ENCODE measurements at places on chromosomes 3 and 15. TPM values are rescaled to one million over a fixed set of nuclear protein-coding genes. Genes with fewer than 3 reads are reported as not detected.

ALPK3 gene
- total RNA-seq: not detected

SKIC8 gene
- total RNA-seq: 171 TPM

CHST13 gene
- not detected for total RNA-seq

SYNM gene
- total RNA-seq: 71.3 TPM

ZNF710 gene
- total RNA-seq: 2.4 TPM

SGO1 gene
- total RNA-seq: 22.5 TPM

THBS1 gene
- 332 TPM for total RNA-seq

CDC25A gene
- total RNA-seq: 36.0 TPM

UBE3A gene
- total RNA-seq: 74.1 TPM

PCSK6 gene
- 0.44 TPM for total RNA-seq

GHSR gene
- total RNA-seq: not detected

DNA sequence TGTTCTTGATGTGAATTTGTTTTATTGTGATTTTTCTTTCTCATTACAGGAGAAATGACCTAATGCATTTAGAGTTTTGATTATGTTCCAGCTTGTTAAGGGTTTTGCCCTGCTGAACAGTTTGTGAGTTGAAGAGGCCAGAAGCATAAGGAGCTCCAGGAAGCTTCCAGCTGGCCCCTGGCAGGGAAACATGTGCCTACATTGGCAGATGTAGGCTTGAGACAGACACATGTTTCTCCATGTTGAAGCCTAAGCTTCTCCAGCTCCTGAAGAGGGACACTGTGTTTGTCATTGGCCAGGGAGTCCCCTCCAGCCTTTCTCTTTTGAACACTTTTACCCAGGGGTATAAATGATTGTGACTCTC, 88.4 kb downstream of the ASB7 start:
- H3K4me1 ChIP-seq: peaks cover 67% of the 10 kb centered on the region
- no peaks in the 10 kb centered on the region for H3K27me3 ChIP-seq
- H3K36me3 ChIP-seq: no peaks in the 10 kb centered on the region

- H3K4me3 ChIP-seq: no peak overlapping the region
- peaks cover 20% of the 10 kb centered on the region for H3K4me1 ChIP-seq
- no peak overlapping the region for H3K27ac ChIP-seq
- no peak for DNase-seq
- peaks cover 99% of the 10 kb centered on the region for H3K36me3 ChIP-seq
Measured at GRCh38 chr15:43799209-43799944, 643 bp downstream of the SERINC4 start.

DNA sequence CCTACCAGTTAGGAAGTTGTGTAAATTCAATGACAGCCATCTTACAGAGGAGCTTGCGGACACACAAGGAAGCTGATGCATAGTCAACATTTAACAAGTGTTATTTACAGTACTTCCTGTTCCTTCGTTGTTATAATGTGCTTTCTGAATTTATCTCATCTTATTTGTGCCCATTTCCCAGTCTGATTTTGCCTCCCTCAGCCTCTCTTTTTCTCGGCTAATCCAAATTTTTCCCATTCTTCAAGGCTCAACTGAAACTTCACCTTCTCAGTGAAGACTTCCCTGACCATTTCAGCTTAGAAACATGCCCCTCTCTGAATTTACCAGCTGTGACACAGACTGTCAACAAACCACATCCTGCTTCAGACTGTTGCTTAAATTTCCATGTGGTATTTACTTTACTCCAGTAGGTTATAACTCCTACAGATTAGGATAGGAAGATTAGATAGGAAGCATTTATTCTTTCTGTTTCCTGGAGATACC, 55.7 kb upstream of the CP start:
- H3K27ac ChIP-seq: peak overlapping the region; percentile 58
- no peaks in the 10 kb centered on the region for H3K27me3 ChIP-seq
- peaks cover 12% of the 10 kb centered on the region for H3K4me1 ChIP-seq
- no peak overlapping the region for H3K4me3 ChIP-seq
- DNase-seq: peak; percentile 53
- no peaks in the 10 kb centered on the region for H3K36me3 ChIP-seq

DNA sequence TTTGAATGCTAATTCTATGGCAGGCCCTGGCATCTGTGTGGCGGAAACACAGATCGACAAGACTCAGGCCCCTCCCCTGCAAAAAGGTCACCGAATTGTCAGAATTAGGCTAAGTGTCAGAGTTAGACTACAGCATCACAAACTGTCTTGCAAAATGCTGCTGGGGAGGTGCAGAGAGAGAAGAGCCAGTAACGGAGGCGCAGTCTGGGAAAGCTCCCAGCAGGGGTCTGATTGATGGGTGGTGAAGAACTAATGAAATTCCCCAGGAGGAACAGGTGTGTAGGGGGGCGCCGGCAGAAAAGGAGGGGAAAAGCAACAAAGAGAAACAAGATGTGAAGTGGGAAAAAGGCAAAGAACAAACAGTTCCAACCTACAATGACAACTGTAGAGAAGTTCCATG, 72.7 kb upstream of the TAMM41 start:
- H3K27ac ChIP-seq: no peak overlapping the region
- H3K4me3 ChIP-seq: no peak overlapping the region
- H3K4me1 ChIP-seq: no peaks in the 10 kb centered on the region
- no peaks in the 10 kb centered on the region for H3K36me3 ChIP-seq

GRCh38 chr3:13552857-13553652, 4.1 kb downstream of the FBLN2 start:
- DNase-seq: no peak
- H3K27ac ChIP-seq: no peak overlapping the region
- no peak overlapping the region for H3K4me3 ChIP-seq
- peaks cover 10% of the 10 kb centered on the region for H3K4me1 ChIP-seq
- no peaks in the 10 kb centered on the region for H3K36me3 ChIP-seq
- H3K27me3 ChIP-seq: no peaks in the 10 kb centered on the region

- no peak for DNase-seq
- no peak overlapping the region for H3K27ac ChIP-seq
- H3K27me3 ChIP-seq: no peaks in the 10 kb centered on the region
Measured at GRCh38 chr3:167940241-167940640, 155.5 kb downstream of the GOLIM4 start.

GRCh38 chr15:72970933-72971760, 81.1 kb upstream of the NEO1 start:
- H3K27me3 ChIP-seq: no peaks in the 10 kb centered on the region
- 0 out of 2 replicates have a peak overlapping the region, but pooled peaks have one; percentile 3 for H3K4me3 ChIP-seq
- no peak overlapping the region for H3K27ac ChIP-seq
- H3K36me3 ChIP-seq: no peaks in the 10 kb centered on the region
- peaks cover 11% of the 10 kb centered on the region for H3K4me1 ChIP-seq

DNA sequence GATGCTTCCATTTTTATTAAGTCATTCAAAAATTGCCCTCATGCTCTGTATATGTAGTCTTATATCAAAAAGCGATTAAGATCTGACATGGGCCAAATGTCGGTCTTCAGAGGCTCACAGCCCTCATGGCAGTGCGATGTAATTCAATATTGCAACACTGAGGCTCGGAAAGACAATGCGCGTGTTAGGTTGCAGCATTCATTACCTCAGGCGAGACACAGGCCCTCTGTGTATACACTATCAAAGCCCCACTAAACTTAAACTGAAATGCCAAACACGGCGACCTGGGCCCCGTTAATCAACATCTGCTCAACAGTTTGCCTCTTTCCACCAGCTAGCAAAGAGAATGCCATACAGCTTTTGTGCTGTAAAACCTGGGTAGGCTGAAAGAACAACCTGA, 413.4 kb downstream of the ERC2 start:
- DNase-seq: no peak
- no peak overlapping the region for H3K4me3 ChIP-seq
- no peaks in the 10 kb centered on the region for H3K27me3 ChIP-seq
- H3K36me3 ChIP-seq: no peaks in the 10 kb centered on the region
- no peak overlapping the region for H3K27ac ChIP-seq
- no peaks in the 10 kb centered on the region for H3K4me1 ChIP-seq

GRCh38 chr3:114550165-114550564, 256.3 kb downstream of the TIGIT start:
- peaks cover 16% of the 10 kb centered on the region for H3K36me3 ChIP-seq
- no peak overlapping the region for H3K4me3 ChIP-seq
- H3K27ac ChIP-seq: peak overlapping the region; percentile 25
- no peak for DNase-seq
- peaks cover 70% of the 10 kb centered on the region for H3K4me1 ChIP-seq
- H3K27me3 ChIP-seq: no peaks in the 10 kb centered on the region

DNA sequence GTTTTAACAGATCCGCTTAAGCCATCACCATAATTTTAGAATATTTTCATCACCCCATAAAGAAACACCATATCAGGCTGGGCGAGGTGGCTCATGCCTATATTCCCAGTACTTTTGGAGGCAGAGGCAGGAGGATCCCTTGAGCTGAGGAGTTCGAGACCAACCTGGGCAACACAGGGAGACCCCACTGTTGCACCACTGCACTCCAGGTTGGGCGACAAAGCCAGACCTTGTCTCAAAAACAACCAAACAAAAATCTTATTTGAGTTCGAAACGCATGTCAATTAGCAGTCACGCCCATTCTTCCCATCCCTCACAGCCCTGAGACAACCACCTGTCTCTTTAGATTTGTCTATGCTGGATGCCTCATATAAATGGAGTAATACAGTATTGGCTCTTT, 119.9 kb downstream of the KLF13 start:
- DNase-seq: no peak
- no peaks in the 10 kb centered on the region for H3K36me3 ChIP-seq
- H3K4me1 ChIP-seq: peaks cover 26% of the 10 kb centered on the region

GRCh38 chr15:80012060-80012726, 41.2 kb upstream of the BCL2A1 start:
- H3K36me3 ChIP-seq: no peaks in the 10 kb centered on the region
- H3K27me3 ChIP-seq: no peaks in the 10 kb centered on the region
- no peak overlapping the region for H3K27ac ChIP-seq
- DNase-seq: no peak
- H3K4me1 ChIP-seq: peaks cover 21% of the 10 kb centered on the region

DNA sequence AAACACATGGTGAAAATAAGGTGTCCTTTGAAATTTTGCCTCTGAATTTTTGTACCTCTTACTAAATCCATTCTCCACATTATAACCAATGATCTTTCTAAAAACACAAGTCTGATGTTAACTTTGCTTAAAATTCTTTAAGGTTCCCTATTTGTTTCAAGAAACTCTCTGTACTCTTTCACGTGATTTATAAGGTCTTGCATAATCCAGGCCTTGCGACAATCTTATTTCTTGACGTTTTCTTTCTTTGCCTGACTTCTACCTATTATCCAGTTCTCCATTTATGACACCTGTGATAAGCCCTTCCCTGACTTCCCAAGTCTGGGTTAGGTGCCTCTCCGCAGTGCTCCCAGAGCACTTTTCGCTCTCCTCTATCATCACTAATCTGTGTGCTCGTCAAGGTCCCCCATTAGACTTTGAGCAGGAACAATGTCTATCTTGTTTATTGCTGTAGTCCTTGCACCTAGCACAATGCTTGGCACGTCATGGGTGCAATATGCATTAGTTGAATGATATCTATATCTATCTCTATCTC, 24.3 kb upstream of the KPNA1 start:
- H3K36me3 ChIP-seq: peaks cover 4% of the 10 kb centered on the region
- DNase-seq: no peak
- H3K4me1 ChIP-seq: peaks cover 5% of the 10 kb centered on the region
- H3K4me3 ChIP-seq: no peak overlapping the region
- no peak overlapping the region for H3K27ac ChIP-seq

DNA sequence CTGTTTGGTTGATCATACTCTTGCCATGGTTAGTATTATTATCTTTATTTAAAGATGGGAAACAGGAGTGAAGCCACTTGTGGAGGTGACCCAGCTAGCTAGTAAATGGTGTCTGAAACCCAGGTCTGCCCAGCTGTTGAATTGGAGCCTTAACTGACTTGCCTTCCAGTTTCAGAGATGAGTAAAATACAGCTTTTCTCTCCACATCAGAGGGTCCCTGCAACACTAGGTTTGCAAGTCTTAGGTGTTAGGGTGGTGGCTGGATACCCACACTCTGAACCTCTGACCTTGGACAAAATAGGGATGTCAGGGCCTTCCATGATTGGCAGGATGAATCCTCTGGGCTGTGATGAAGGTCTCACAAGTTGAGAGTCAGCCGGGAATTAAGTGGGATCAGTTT, 4.1 kb downstream of the FLNB start:
- H3K27me3 ChIP-seq: no peaks in the 10 kb centered on the region
- no peak overlapping the region for H3K4me3 ChIP-seq
- no peak overlapping the region for H3K27ac ChIP-seq
- DNase-seq: no peak
- peaks cover 61% of the 10 kb centered on the region for H3K4me1 ChIP-seq
- H3K36me3 ChIP-seq: peaks cover 46% of the 10 kb centered on the region

GRCh38 chr3:57659806-57660439, 33.0 kb downstream of the DENND6A start:
- no peaks in the 10 kb centered on the region for H3K4me1 ChIP-seq
- H3K36me3 ChIP-seq: peaks cover 29% of the 10 kb centered on the region
- H3K27me3 ChIP-seq: no peaks in the 10 kb centered on the region
- no peak overlapping the region for H3K4me3 ChIP-seq

DNA sequence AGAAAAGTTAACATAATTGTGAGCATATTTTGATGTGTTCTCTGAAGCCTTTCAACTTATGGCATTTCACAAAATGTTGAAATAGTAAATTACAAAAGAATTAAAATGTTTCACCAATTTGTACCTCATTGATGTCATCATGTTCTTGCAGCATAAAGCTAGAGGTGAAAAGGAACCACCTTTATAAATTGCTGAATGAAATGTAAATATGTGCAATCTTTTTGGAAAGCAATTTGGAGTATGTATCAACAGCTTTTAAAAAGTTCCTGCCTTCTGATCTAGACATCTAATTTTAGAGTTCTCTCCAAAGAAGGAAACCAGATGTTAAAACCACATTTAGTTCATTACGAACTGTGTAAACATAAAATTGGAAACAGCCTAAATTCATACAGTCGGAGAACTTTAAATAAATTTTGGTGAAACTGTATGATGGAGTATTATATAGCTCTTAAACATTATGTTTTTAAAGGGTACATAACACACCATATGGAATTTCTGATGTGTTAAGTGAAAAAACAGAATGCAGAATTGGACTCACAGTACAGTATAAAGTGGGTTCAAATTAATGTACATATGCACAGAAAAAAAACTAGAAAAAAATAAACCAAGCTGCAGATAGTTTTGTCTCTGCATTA, 311.2 kb upstream of the NAALADL2 start:
- DNase-seq: no peak
- H3K27ac ChIP-seq: no peak overlapping the region
- no peaks in the 10 kb centered on the region for H3K27me3 ChIP-seq
- H3K36me3 ChIP-seq: no peaks in the 10 kb centered on the region

- no peak overlapping the region for H3K27ac ChIP-seq
- no peaks in the 10 kb centered on the region for H3K4me1 ChIP-seq
- H3K27me3 ChIP-seq: no peaks in the 10 kb centered on the region
- H3K36me3 ChIP-seq: no peaks in the 10 kb centered on the region
Measured at GRCh38 chr3:195597229-195597628, 13.5 kb upstream of the APOD start.

- DNase-seq: peak; percentile 14
- H3K4me3 ChIP-seq: no peak overlapping the region
- no peaks in the 10 kb centered on the region for H3K4me1 ChIP-seq
- H3K27me3 ChIP-seq: no peaks in the 10 kb centered on the region
- no peak overlapping the region for H3K27ac ChIP-seq
Measured at GRCh38 chr3:81302045-81302444, 459.4 kb downstream of the GBE1 start.

DNA sequence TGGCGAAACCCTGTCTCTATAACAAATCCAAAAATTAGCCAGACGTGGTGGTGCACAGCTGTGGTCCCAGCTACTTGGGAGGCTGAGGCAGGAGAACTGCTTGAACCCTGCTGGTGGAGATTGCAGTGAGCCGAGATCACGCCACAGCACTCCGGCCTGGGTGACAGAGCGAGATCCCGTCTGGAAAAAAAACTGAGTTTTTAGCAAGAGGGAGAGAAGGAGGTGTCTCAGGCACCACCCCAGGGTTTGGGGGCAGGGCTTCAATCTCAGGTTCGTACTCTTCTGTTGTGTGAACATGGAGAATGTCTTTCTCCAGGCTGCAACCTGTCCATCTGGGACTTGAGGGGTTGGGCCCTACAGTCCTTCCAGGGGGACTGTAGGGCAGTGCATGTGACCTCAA, 2.7 kb downstream of the CHRNA3 start:
- peaks cover 44% of the 10 kb centered on the region for H3K27me3 ChIP-seq
- no peak overlapping the region for H3K4me3 ChIP-seq
- peaks cover 8% of the 10 kb centered on the region for H3K4me1 ChIP-seq
- H3K36me3 ChIP-seq: no peaks in the 10 kb centered on the region
- no peak overlapping the region for H3K27ac ChIP-seq
